ENCODE measurements at places on chromosomes 7 and 10.

GRCh38 chr10:7082967-7083366 lies 327.9 kb downstream of the SFMBT2 start:
- DNase-seq = no peak

GRCh38 chr10:122390679-122391078 lies 16.2 kb downstream of the PLEKHA1 start:
- no peak for DNase-seq

DNA sequence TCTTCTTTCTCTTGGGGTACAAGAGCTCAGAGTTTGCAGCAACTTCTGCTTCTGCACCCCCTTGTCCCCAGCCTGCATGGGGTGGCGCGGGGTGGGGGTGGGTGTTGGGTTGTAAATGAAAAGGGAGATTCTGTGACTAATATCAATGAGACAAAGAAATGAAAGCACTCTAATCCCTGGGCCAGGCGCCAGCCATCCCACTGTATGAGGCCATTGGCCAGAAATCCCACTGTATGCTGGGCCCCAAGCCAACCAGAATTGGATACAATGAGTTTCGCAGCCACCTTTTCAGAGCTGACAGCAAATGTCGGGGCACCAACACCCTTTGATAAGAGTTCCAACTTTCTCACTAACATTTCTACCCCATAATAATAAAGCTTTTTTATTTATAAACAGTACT lies 10.9 kb upstream of the PTN start:
- DNase-seq = no peak

- DNase-seq = no peak
These were observed 4.9 kb downstream of the PPP2R2D start for GRCh38 chr10:131905603-131906268.

DNA sequence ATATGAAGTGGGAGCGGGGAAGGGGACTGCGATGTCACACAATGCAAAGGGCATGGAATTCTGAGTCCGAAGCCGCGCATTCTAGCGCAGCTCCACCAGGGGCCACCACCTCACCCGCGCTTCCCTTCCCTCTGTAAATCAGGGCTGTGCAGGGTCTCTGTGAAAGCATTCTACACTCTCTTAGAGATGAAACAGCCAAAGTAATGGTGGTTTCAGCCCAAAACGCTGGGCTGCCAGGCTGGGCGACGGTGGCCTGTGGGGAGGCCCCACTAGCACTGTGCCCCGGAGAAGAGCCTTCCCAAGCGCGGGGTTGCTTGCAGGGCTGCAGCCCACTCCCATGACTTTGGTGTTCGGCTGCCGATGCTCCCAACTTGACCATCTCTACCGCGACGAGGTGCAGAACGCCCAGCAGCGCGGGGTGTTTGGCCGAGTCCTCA lies 11.4 kb downstream of the ATG9B start:
- DNase-seq = no peak

- no peak for DNase-seq
These were observed 95.1 kb upstream of the PFKP start for GRCh38 chr10:2972216-2972615.

Measured in activated T-cell treated with anti-CD3 and anti-CD28 coated beads for 1 hour (primary cell).